Chondrocyte (in vitro differentiated cells): ENCODE measurements at places on chromosomes 12 and 14.

- no peak for DNase-seq
Measured at GRCh38 chr12:15154103-15154502, 67.1 kb downstream of the RERG start.

GRCh38 chr14:70538087-70538486 is 3.3 kb upstream of the ADAM20 start:
- DNase-seq, result no peak

GRCh38 chr14:32707742-32708500 is 230.8 kb upstream of the NPAS3 start:
- no peak for DNase-seq

GRCh38 chr12:33813536-33813935 is 208.8 kb upstream of the ALG10 start:
- DNase-seq, result no peak

DNA sequence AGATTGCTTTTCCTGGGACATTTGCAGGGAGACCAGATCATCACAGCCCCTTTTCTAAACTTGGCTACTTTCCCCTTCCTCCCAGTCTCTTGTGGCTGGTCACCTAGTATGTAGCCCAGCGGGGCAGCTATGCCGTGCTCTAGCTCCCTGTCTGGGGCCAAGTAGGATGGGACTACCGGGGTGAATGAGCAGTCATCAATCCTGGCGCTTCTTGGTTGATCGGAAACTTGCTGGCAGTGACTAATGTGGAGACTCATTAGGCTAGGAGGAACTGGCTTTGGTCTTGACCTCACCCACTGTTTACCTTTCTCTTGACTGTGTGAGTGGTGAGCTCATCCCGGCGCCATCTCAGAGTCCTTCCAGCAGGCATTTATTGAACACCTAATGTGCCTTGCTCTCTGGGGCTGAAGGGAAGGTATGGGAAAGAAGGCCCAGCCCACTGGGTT is 15.9 kb downstream of the PLEKHG3 start:
- DNase-seq, result peak; percentile 39

- peak; percentile 37 for DNase-seq
Measured at GRCh38 chr12:6869049-6870021, 2.0 kb downstream of the TPI1 start.

GRCh38 chr14:49769171-49769570 is 1.2 kb downstream of the KLHDC2 start:
- no peak for DNase-seq

DNA sequence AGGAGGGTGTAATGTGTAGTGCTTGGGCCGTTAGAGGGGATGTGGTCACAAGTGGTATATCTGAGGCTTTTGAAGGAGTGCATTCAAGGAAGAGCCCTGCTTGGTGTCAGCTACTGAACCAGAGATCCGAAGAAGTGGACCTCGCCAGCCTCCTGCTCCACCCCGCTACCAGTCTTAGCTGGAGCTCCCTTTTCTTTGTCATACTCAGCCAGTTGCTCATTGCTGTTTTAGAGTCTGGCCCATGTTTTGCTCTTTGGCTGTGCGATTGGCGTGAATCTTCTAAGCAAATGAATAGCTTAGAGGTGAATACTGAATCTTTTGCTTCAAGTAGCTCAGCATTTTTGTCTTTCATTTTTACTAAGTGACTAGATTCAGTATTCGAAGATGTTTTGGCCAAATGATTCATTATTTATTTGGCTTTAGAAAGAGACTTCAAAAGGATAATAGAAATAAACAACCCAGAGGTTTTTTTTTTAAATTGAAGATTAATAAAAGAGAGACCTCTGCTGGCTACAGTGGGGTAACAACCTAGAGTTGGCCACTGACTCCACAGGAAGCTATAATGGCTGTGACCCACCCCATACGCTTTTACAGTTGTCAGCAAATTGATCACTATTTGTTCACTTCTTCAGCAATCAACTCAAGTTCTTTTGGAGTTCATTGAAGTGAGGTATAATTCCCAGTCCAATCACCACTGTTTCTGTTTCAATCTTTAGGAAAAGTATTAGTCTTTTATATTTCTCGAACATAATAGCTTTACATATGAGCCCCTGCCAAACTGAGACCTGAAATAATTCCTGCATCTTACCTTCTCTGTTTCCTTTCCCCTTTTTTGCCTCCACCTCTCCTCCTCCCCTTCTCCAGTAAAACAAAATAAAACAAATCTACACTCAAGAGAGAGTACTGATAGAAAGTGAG is 19.9 kb downstream of the CDKN1B start:
- DNase-seq, result no peak

GRCh38 chr14:51602310-51602709 is 49.4 kb upstream of the FRMD6 start:
- no peak for DNase-seq

DNA sequence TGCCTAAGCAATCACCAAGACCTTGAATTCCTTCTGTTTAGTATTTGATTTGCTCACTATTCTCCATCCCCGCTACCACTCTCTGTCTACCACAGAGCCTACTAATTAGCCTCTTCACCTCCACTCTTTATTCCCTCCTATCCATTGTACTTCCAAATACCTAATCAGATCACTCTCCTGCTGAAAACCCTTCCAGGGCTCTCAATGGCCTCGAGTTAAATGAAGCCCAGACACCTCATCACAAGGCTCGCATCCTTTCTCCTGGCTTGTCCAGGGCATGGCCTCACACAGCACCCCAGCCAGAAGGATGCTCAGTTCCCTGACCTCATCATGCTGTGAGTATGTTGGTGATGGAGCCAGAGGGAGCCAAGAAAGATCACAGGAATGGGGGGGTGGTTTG is 71.4 kb upstream of the PRMT8 start:
- no peak for DNase-seq

DNA sequence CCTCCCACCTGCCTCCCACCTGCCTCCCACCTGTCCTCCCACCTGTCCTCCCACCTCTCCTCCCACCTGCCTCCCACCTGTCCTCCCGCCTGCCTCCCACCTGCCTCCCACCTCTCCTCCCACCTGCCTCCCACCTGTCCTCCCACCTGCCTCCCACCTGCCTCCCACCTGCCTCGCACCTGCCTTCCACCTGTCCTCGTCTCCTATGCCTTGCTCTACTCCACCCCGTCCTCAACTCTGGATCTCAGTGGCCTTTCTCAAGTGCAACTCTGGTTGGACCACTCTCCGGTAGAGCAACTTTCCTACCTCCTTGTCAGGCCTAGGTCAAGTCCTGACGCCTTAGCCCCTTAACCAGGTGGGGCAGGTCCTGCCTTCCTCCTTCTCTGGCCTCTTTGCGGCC is 29.3 kb upstream of the PEX5 start:
- DNase-seq, result no peak

DNA sequence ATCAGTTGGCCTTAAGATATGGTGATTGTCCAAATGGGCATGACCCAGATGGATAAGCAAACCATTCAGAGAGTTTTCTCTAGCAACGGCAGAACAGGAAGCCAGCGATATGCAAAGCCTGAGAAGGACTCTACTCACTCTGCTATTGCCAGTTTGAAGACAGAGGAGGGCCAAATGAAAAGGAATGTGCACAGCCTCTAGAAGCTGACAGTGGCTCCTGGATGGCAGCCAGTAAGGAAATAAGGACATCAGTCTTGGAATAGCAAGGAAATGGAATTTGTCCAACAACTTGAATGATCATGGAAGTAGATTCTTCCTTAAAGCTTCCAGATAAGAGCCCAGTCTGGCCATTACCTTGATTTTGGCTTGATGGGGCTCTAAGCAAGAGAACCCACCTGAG is 60.0 kb downstream of the TMTC2 start:
- no peak for DNase-seq

DNA sequence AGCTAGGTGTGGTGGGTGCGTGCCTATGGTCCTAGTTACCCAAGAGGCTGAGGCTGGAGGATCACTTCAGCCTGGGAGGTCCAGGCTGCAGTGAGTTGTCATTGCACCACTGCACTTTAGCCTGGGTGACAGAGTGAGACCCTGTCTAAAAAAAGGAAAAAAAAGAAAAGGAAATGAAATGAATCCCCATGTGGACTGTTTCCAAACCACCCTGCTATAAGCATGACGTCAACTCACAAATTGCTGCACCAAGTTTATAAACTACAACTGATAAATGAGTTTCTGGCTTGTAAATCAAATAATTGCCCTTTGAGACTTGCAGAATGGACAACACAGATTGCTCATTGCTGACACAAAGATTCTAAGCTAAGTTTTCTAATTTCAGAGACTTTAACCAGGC is 51.0 kb upstream of the STK38L start:
- DNase-seq, result no peak

GRCh38 chr12:104063712-104064030 is 660 bp upstream of the HCFC2 start:
- DNase-seq, result no peak

GRCh38 chr14:101729382-101729781 is 32.1 kb upstream of the PPP2R5C start:
- DNase-seq, result no peak

DNA sequence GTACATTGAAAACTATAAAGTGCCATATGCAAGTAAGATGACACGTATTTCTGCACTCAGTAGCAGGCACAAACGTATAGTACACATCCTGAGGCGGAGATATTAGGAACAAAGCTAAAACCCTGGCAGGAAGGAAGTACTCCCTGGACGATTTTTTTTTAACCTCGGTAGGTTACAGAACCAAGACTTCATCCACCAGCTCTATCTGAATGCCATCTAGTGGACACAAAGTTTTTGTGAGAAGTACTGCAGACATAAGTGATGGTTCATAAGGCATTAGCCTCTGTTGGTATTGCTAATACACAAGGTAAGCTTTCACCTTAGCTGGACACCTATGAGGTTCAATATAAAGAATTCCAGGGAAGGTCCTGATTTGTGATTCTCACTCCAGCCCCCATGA is 83.0 kb upstream of the CCDC196 start:
- no peak for DNase-seq

- DNase-seq, result no peak
Measured at GRCh38 chr12:77239617-77240016, 174.2 kb upstream of the E2F7 start.

- no peak for DNase-seq
Measured at GRCh38 chr14:64807551-64807950, 72.2 kb downstream of the SPTB start.

- DNase-seq, result no peak
Measured at GRCh38 chr12:82800185-82800584, 113.5 kb downstream of the TMTC2 start.

GRCh38 chr12:93759512-93760081 is 82.4 kb downstream of the CRADD start:
- no peak for DNase-seq

GRCh38 chr12:3550839-3551238 is 59.8 kb downstream of the PRMT8 start:
- DNase-seq, result no peak

DNA sequence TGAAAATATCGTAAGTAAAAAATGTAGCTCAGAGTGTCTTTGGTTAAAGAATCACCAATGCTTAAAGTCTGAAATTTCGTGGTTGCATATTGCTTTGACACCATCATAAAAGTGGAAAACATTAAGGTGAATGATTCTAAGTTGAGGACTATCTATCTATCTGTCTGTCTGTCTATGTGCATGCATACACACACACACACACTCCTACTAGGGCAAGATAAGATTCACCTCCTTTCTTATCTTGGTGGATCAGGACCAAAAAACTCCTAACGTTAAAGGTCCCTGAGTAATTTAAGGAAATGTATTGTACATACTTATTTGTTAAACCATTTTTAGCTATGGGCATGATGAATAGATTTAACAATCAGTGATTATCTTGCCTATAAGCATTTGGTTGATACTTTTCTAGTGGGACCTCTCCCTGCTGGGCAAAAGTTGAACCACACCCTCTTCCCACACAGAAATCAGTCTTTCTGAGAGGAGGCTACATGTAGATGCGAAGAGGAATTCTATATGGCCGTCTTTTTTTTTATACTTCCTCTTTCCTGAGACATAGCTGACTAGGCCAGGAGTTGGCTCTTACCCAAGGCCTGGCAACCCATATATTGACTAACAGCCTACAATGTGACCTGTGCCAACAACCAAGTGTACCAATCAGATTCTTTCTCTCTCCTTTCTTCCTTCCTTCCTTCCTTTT is 19.3 kb upstream of the LLPH start:
- no peak for DNase-seq

DNA sequence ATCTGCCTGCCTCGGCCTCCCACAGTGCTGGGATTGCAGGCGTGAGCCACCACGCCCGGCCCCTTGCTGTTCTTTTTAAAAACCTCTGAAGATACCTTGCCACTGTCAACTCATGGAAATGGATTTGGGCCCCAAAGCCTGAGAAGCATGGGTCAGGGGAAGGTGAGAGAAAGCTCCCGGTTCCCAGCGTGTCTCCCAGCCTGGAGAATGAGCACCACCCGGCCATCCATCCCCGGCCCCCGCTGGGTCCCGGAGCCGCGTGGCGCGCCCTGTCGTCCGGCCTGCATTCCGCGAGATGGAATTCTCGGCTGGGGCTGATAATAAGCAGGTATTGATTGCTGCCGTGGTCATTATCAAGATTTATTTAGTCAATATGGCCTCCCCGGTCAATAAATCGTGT is 126.5 kb upstream of the MYL2 start:
- no peak for DNase-seq

DNA sequence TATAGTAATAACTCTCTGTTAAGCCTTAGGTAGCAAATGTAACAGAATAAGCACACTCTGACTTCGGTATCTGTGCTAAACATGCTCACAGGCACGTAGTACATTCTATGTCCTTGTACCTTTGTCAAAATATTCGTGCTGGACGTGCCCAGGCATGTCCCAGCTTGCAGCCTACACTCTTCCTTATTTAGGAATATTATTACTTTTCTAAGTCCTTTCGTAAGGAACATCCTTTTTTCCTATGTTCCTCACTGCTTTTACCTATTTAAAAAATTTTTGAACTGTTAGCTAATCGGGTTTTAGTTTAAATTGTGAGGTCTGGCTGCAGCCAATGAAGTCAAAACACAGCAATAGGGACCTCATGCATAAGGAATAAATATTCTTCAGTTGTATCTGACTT is 24.1 kb upstream of the UBC start:
- DNase-seq, result no peak

GRCh38 chr12:6626654-6627283 is 9.0 kb downstream of the LPAR5 start:
- DNase-seq, result no peak

DNA sequence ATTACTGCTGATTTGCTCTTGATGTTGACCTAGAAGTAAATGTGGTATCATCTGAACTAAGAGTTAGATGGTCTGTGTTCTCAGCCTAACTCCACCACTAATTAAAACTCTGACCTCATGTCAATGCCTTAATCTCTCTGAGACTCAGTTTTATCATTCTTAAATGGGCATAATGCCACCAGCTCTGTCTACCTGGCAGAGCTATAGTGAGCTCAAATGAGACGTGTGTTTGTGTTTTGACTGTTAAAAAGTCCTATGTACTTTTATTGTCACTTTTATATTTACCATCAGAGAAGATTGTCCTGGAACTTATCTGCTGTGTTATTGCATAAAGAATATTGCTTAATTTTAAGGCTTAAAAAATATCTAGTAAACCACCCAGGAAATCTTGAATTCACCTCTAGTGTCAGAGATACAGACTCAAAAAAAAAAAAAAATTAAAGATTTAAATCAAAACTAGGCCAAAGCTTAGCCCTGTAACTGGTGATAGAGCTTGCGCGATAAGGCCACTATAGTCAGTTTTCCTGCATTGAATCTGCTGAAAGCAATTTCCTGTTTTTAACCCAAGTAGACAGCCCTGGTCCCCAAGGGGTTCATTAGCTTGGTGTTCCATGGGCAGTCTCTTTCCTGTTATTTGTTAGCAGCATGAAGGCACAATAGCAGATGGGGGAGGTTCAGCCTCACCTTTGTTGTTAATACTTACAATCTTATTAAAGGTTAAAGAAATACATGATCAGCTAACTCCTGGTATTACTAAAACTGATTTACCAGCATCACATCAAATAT is 261.8 kb downstream of the ATP23 start:
- DNase-seq, result no peak

GRCh38 chr14:104794099-104794498 is 1.4 kb downstream of the AKT1 start:
- DNase-seq, result no peak

- DNase-seq, result no peak
Measured at GRCh38 chr14:89243741-89244140, 173.3 kb downstream of the FOXN3 start.
